Retinal pigment epithelial cell (primary cell): ENCODE measurements at places on chromosomes 6 and 20.

DNA sequence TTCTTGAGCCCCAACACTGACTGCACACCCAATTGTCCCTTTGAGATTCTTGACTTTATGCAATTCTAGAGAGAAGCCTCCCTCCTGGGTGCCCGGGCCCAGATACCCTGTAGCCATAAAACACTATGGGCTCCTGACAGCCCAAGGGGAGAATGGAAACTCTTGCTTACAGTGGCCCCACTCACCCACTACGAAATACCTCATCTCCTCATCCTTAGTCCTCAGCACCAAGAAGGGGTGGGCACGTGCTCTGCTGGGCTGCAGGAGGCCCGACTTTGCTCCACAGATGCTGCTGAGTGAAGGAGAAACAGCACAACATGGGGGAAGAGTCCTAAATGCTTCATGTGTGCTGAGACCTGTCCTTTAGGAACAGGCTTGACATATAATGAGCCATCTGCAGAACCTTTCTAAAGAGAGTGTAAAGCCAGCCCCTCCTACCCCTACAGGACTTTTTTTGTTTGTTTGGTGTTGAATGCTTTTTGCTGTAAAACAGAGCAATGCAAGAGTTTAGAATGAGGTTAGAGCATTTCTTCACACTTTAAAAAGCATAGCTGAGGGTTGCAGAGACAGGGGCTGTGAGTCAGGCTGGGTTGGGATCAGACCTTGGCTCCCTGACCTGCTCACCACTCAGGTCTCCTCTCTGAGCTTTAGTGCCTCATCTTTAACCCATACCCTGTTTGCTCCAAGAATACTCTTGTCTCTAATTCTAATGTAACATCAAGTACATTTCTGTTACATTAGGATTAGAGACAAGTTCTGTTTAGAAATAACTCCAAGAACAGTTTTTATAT is 17.6 kb upstream of the SIRPG start:
- no peak for DNase-seq

GRCh38 chr6:139736325-139736906 is 362.0 kb upstream of the CITED2 start:
- DNase-seq = no peak

DNA sequence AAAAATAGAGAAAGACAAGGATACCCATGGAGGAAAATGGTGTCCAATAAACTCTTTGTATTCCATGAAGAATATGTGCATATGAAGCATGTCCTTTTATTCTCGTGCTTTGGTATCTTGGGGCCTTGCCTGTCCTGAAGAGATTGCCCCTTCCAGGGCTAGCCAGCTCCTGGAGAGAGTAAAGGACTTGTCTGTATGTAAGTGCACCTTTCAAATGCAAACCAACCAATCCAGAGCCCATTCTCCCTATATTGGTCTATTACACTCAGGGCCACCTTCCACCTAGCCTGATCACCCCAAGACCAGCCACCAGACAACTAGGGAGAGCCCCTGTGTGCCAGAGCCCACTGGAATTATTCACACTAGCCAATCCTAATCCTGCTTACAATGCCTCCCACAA is 221.6 kb downstream of the CD83 start:
- DNase-seq = no peak

DNA sequence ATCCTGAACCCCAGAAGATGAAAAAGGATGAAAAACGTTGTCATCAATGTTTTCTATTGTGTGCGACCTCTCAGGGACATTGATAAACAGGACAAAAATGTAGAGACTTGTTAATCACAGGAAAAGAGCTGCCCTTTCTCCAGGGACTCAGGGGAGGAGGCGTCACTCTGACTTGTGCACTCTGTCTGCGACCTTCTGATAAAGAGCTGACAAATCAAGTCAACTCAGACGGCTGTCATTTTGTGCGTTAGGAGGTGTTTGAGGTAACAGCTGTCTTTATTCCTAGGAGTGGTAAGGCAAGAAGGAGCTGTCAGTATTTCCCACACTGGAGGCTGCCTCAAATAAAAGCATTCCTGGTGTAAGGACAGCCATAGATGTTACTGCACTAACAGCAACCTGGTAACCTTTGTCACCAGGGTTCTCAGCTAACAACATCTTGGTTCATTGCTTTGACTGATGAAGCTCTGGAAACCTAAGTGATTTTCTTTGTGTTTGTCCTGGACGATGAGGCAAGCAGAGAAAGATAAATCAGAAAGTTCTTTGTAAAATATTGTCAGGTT is 38.6 kb upstream of the NXT1 start:
- no peak for DNase-seq
